ENCODE measurements at places on chromosomes 5 and 9.

DNA sequence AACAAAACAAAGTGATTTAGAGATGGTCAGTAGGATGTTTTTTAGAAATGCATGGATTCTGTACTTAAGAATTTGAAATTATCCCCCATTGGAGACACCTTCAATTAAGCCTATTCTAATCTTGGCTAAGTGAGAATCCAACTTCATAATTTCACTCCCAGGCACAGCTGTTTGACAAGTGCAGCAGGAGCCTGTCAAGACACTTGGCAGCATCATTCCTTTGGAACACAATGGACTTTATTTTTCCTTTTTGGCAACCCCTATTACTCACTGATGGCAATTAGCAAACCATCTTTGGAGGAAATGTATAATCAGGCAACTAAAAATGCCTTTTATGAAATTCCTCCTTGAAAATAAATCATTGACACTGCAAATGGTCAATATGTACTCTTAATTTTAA lies 194.7 kb downstream of the GLIS3 start:
- no peak for DNase-seq

DNA sequence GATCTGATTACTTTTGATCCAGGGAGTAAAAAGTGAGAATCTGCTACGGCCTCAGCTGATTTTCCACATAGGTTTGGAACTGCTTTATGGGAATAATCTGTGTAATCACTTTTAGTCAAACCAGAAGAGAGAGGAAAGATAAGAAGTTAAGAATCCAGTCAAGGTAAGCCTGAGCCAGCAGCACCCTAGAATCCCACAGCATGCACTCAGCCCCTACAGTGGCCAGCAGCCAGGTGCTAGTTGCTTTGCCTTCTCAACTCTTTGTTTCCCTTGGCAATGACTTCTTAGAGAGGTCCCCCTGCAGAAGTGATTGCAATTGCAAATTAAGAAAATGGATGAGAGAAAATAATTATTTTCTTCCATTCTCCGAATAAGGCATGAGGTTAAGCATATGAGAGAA lies 59.7 kb upstream of the TMED7 start:
- DNase-seq, result no peak

DNA sequence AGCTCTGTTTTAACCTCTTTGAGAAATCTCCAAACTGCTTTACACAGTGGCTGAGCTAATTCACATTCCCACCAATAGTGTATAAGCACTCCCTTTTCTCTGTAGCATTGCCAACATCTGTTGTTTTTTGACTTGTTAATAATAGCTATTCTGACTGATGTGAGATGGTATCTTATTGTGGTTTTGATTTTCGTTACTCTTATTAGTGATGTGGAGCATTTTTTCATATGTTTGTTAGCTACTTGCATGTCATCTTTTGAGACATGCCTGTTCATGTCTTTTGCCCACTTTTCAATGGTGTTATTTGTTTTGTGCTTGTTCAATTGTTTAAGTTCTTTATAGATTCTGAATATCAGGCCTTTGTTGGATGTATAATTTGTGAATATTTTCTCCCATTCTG lies 225.2 kb upstream of the TRPC7 start:
- DNase-seq, result no peak

DNA sequence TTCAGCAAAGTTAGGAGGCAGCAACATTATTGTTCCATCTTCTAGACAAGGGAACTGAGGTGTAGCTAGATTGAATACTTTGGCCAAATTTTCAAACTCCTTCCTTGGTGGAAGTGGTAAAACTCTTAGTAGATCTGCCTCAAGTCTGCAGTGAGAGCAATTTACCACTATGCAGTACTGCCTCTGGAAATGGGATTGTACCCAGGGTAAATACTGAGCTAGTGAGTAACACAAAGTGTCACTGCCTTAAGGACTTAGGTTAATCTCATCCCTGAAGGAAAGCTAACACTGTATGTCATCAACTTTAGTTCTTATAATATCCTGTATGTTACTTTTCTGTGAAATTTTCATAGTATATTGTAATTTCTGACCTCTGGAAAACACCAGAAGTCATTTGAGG lies 13.9 kb downstream of the CDH10 start:
- DNase-seq, result no peak

DNA sequence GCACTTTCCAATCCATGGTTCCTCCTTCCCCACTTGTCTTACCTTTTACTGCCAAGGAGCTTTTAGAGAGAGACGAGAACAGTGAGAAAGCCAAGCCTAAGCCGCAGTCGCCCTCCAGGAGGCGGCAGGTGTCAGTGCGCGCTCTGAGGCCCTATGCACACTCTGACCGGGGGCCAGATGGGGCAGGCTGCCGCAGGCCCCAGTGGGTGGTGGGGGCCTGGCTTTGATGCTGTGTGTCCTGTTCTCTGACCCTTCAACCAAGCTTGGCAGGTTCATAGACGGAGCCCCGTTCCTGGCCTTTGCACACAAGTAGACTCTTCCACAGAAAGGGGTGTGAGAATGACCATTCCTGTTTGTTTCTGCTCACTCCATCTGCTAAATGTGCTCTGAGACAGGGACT lies 77.3 kb downstream of the WNK2 start:
- no peak for DNase-seq

DNA sequence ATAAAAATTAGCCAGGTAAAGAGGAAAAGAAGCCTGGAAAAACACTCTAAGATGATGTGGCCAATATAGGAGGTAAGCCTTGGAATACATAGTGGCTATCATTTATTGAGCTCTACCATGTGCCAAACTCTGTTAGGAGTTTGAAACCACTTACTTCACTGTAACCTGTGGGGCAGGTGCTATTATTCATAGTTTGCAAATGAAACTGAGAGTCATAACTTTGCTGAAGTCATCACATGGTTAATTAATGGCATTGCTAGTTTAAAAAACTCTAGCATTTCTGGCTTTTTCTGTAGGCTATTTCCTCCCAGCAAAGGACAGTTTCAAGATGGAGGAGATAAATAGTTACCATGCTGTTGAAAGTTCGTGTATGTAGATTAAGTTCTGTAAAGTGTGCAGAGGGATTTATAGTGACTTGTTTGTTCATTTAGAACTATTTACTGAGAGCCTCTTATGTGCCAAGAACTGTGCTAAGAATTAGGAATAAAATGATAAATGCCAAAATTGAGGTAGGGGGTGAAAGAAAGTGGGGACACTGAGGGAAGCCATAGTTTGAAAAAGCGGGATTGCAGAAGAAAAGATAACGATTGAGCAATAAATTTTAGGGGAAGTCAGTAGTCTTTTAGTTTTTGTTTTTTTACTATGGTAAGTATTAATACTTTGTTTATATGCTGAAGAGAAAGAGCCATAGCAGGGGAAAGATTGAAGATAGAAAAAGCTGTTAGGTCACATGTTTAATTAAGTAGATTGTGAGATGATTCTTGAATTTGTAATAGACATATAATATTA lies 57.2 kb downstream of the WDR70 start:
- no peak for DNase-seq

GRCh38 chr5:125179612-125180011 lies 433.2 kb upstream of the ZNF608 start:
- DNase-seq, result no peak

GRCh38 chr9:16459421-16460148 lies 410.9 kb downstream of the BNC2 start:
- DNase-seq, result no peak

DNA sequence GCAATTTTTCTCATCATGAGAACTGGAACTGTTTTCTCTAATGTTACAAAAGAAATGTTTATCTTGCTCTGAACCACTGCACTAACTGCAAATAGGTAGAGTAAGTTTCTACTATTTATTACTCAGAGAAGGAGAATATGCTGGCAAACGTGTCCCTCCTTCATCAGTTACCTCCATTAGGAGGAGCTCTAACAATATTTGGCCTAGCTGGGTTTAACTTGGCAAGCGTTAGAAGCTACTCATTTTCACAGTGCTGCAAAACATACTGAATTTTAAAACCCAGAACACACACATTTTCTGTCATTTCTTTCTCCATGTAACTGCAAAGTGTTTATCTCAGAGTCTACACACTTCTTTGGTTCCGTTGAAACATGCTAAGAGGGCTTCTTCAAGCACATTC lies 101.0 kb upstream of the GABRG2 start:
- DNase-seq, result no peak

GRCh38 chr9:16652582-16652981 lies 217.9 kb downstream of the BNC2 start:
- no peak for DNase-seq

- DNase-seq, result no peak
Measured at GRCh38 chr5:32434221-32434620, 10.3 kb downstream of the ZFR start.

DNA sequence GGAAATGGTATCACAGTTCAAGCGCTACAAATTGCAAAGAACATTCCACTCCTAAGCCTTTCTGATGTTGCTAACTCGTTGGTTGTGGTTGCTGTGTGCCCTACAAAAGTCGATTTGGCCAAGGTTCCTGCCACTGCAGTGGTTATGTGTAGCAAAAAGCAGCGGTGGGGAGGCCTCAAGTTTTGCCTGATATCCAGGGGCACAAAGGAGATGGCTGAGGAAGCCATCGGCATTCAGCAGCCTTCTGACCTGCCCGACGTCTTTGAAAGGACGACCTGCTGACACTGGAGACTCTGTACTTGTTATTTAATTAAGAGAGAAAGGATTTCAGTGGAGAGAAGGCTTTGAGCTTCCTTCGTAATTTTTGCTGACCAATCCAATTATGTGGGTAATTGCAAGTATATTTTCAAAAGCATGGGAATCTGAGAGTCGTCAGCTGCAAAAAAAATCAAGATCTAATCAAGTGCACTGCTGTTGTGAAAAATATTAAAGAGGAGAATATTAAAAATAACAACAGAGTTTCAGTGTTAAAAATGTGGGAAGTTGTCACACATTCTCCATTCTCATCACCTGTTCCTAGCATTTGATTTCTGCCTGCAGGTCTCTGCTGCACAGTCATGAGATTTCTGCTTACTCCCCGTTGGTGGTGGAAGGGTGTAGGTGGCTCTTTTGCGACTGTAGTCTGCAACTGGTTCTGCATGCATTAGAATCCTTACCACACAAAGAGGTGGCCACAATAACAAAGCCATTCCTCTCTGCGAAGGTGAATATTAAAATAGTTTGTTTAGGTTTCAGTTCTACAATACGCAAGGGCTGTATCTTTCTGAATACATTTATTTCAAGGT lies 319.2 kb downstream of the IRX2 start:
- no peak for DNase-seq

GRCh38 chr5:1877103-1878049 lies 5.3 kb downstream of the IRX4 start:
- DNase-seq, result no peak

DNA sequence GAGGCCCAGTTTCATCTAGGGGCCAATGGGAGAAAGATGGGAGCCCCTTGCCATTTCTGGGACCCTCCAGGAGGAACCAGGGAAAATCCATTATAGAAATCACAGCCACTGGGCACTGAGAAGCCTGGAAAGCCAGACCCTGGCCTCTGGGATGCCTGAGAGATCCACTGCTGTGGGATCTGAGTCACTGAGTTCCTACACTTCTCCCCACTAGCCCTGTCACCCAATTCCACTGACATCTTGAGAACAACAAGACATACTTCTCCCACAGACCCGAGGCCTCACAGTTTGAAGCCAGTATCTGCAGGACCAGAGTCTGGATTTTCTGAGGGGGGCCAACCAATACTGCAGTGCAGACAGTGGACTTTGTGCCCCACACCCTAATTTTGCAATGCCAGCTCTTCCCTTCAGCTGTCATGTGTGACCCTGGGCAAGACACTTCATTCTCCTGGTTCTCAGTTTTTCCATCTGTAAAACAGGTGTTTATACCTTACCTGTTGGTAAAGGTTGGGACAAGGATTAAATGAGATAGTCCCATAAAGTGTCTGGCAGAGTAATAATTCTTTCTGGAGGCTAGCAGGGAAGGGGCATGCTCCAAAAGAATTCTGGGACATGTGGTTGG lies 46.5 kb downstream of the CXXC5 start:
- DNase-seq, result no peak

- DNase-seq, result no peak
Measured at GRCh38 chr9:16348531-16348930, 521.9 kb downstream of the BNC2 start.

DNA sequence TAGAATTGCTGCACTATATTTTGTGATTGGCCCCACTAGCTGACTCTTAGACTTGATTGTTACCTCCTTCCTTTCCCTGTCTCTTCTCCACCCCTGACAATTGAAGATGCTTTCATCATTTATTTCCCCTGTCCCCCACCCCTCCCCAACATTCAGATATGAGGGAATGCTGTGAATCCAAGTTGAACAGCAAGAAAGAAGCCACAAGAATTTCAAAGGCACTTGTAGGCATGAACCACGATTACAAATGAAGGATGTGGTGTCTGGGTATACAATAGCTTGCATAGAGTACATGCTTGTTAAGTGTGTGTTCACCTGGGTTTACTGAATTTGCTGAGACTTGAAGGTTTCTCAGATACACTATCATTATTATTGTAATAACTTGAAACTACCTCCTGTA lies 78.3 kb upstream of the TRIO start:
- no peak for DNase-seq

DNA sequence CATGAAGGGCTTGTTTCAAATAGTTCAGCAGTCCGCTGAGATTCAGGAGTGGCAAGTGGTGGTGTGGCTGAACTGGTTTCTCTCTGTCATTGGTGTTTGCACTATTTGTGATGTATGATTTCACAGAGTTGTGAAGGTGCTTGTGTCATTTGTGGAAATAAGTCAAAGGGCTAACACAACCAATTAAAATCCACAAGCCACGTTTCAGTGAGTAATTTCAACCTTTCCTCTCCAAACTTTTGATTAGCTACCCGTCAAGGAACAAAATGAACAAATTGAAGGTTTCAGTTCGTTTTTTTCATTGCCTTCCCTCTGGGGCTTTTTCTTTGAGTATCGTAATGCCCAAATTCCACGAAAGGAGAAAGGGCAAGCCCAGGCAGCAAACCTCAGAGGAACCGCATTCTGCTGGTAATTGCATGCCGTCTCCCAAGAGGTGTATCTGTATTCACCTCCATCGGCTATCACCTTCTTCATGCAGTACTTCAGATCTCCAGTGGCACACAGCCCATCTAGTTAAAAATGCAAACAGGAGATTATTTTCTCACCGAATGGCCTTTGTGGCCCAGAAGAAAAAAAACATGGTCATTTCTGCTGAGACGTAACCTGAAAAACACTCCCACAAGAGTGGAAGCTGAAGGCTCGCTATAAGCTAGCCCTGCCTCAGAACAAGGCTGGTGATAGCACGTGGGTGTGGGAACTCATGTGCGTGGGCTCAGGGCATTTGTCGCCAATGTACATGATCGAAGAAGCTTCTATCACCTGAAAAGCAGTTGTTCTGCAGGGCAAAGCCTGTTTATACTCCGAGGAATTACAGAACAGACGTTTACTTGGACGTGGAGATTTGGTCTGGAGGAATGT lies 197.1 kb downstream of the NR3C1 start:
- no peak for DNase-seq

DNA sequence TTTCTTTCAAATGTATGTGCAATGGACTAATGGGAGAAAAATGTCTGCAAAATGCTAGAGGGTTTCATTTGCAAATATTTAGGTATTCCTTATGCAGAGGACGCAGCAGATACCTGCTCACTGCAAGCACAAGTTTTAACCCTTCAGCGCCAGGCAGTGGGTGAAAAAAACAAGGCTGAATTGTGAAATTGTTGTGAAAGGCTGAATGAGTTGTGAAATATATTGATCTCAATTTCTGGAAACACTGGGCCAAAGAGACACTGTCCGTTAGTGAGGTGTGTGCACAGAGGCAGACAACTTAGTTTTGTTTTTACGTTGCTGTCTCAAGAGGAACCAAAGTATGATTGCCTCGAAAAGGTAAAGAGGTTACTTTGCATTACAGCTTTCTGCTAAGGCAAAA lies 18.8 kb downstream of the FUBP3 start:
- DNase-seq, result no peak

GRCh38 chr9:114771889-114772288 lies 34.0 kb downstream of the TNFSF15 start:
- DNase-seq, result no peak
